ENCODE measurements at places on chromosomes 13 and 19. TPM values are rescaled to one million over a fixed set of nuclear protein-coding genes. Genes with fewer than 3 reads are reported as not detected.

GPR183 gene
- total RNA-seq = not detected

CFAP97D2 gene
- not detected for total RNA-seq

FCAR gene
- total RNA-seq = not detected

COL4A1 gene
- total RNA-seq = 12.3 TPM

FGF21 gene
- 0.78 TPM for total RNA-seq

UBE2L5 gene
- not detected for total RNA-seq

NXNL1 gene
- not detected for total RNA-seq

IFNL1 gene
- total RNA-seq = not detected

SIGLEC9 gene
- total RNA-seq = not detected

PLPPR2 gene
- 30.4 TPM for total RNA-seq

LILRA6 gene
- total RNA-seq = not detected

ZNF432 gene
- total RNA-seq = 8.1 TPM

KCNJ14 gene
- total RNA-seq = 5.4 TPM

TEX26 gene
- not detected for total RNA-seq

RNF17 gene
- total RNA-seq = not detected

URAD gene
- not detected for total RNA-seq

ZNF823 gene
- 7.4 TPM for total RNA-seq

CEBPG gene
- total RNA-seq = 31.0 TPM

MEGF8 gene
- total RNA-seq = 40.6 TPM

RFPL4AL1 gene
- total RNA-seq = not detected

ZNF723 gene
- total RNA-seq = not detected

MYO1F gene
- total RNA-seq = 1.3 TPM

GPC5 gene
- total RNA-seq = not detected

DOCK6 gene
- 68.9 TPM for total RNA-seq

SIPA1L3 gene
- 55.2 TPM for total RNA-seq

PLVAP gene
- total RNA-seq = not detected

LCP1 gene
- total RNA-seq = 197 TPM

C19orf18 gene
- not detected for total RNA-seq

CYP4F2 gene
- 1.1 TPM for total RNA-seq

MKNK2 gene
- 132 TPM for total RNA-seq

ZNF829 gene
- total RNA-seq = 2.6 TPM

FFAR3 gene
- not detected for total RNA-seq

PLIN3 gene
- total RNA-seq = 104 TPM

ZGLP1 gene
- 7.5 TPM for total RNA-seq

STOML3 gene
- total RNA-seq = not detected

CEACAM5 gene
- total RNA-seq = 18.1 TPM

SH3GL1 gene
- total RNA-seq = 45.8 TPM

LILRB4 gene
- not detected for total RNA-seq

SIGLEC14 gene
- not detected for total RNA-seq

LGI4 gene
- 1.3 TPM for total RNA-seq

EDNRB gene
- total RNA-seq = not detected

FCER2 gene
- not detected for total RNA-seq

DACT3 gene
- 0.13 TPM for total RNA-seq

ZNF177 gene
- 0.38 TPM for total RNA-seq

TMEM59L gene
- 0.65 TPM for total RNA-seq

TEX29 gene
- not detected for total RNA-seq

ANGPTL4 gene
- total RNA-seq = not detected

LSR gene
- 145 TPM for total RNA-seq

ETV2 gene
- total RNA-seq = 2.1 TPM

PDE4C gene
- total RNA-seq = 2.2 TPM

PCDH20 gene
- 0.13 TPM for total RNA-seq

C1QTNF9B gene
- not detected for total RNA-seq
